NCI-H510A treated with DMSO at 0.1 percent for 48 hours (cell line): ENCODE measurements at places on chromosomes 2 and 18.

DNA sequence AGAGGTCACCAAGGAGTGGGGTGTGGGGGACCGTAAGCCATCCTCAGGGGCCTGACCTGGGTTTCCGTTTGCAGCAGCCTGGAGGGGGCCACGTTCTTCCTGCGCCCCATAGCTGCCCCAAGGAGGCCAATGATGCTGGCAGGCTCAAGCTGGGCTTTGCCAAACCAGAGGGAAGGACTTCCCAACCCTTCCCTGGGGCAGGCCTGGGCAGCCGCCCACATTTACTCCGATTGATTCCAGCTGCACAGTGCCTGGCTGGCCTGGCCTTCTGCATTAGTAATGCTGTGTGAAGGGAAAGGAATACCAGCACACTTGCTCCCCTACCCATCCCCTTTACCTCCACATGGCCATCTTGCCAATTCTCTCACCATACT, 360.6 kb upstream of the SLC14A2 start:
- no peak for DNase-seq

DNA sequence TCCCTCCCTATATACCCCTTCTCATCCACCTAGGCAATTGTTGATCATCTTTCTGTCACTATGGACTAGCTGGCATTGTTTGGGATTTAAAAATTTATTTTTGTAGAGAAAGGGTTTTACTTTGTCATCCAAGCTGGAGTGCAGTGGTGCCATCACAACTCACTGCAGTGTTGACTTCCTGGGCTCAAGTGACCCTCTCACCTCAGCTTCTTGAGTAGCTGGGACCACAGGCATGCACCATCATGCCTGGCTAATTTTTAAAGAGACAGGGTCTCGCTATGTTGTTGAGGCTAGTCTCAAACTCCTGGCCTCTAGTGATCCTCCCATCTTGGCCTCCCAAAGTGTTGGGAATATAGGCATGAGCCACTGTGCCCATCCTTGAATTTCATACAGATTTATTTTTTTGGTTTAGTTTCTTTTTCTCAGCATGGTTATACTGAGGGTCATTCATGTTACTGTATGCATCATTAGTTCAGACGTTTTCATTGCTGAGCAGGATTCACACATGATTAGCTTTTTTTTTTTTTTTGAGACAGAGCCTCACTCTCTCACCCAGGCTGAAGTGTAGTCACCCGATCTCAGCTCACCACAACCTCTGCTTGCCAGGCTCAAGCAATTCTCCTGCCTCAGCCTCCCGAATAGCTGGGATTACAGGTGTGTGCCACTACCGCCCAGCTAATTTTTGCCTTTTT, 8.6 kb upstream of the PCARE start:
- DNase-seq: no peak

DNA sequence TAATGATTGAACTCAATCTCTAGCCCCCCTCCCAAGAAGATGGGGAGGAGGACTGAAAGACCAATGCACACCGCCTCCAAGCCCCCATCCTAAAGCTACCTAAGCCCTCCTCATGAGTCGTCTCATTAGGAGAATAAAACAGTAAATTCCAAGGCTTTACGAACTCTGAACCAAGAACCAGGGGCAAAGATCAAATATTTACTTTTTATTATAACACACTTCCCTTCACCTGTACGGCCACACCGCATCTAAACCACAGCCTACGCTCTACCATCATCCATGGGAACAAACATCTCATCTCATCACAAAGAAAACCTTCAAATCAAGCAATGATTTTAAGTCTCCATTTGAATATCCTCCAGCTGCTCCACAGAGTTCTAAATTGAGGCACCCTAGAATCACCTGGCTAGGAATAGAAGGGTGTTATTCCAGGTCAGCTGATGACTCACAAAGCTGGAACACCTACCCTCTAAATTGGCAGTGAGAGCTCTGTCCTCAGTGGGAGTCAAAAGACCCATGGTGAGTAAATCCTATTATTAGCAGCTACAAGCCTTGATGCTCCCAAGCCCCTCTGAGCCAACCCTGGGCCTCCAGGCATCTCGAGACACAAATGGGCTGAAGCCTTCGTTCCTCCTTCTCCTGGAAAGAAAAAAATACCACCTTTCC, 45.6 kb upstream of the BZW1 start:
- no peak for DNase-seq

DNA sequence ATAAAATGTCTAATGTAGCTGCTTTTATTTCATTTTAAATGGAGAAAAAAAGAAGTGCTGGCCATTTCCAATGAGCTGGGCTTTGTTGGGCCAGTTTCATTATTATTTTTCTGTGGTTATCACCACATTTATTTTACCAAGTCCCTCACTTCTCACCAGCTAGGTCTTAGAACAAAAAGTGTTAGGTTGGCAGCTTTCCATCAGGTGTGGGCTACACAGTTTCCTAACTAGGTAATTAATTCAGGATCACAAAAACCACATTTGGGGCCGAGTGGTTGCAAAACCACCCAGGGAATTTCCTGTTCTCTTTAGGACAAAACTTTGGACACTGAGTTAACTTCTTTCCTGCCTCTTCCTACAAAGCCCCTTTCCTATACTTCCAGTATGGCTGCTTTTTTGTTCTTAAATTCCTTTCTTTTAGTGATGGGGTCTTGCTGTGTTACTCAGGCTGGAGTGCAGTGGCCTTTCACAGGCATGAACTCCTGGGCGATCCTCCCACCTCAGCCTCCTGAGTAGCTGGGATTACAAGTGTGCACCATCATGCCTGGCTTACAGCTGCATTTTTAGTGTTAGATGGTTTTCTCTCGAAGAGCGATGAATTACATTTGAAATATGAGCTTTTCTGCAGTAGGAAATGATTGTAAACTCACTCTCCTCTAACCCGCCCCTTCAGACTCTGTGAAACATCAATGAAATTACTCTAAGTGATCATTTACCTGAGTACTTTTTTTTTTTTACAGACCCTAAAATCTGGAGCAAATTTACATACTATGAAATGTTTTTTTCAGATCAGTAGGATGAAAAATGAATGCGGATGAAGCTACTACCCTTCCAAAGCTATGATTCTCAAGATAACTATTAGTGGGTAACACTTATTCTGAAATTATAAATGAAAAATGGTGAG, 2.6 kb upstream of the ZFP36L2 start:
- DNase-seq: no peak

GRCh38 chr2:223725986-223726970, 111.1 kb downstream of the AP1S3 start:
- no peak for DNase-seq
